MCF 10A (cell line): ENCODE measurements at places on chromosomes 4 and X.

DNA sequence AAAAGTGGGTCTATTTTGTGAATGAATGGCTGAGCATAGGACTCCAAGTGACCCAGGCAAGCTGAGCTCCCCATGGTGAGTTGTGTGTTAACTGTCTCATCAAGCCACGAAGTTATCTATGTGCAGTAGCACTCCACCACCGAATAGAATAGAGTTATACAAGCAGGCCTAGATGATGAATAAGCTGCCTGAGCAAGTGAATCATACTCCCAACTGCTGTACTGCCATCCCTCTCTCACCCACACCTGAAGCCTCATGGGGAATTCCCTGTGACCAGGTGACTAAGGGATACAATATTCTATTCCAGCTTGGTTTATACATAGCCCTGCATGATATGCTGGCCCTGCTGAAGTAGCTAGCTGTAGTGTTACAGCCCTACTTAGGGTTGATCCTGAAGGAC is 38.7 kb downstream of the KDM5C start:
- DNase-seq, result peak; percentile 69

- peak; percentile 16 for DNase-seq
These were observed 1100.9 kb downstream of the RPA4 start for GRCh38 chrX:97984641-97985040.

DNA sequence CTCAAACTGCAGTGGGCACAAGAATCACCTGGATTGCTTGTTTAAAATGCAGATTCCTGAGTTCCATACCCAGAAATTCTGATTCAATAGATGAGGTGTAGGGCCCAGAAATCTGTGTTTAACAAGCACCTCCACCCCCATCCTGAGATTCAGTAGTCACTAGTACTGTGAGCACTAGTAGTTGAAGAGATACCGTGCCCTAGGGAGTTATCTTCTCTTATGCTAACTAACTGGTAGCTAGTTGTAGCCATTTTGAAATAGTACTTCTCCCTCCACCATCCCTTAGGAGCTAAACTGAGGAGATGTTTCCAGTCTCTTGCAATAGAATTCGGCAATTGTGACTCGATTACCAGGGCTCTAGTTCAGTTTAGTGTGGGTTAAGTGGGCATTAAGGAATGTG is 18.4 kb downstream of the KLHL34 start:
- DNase-seq, result no peak

DNA sequence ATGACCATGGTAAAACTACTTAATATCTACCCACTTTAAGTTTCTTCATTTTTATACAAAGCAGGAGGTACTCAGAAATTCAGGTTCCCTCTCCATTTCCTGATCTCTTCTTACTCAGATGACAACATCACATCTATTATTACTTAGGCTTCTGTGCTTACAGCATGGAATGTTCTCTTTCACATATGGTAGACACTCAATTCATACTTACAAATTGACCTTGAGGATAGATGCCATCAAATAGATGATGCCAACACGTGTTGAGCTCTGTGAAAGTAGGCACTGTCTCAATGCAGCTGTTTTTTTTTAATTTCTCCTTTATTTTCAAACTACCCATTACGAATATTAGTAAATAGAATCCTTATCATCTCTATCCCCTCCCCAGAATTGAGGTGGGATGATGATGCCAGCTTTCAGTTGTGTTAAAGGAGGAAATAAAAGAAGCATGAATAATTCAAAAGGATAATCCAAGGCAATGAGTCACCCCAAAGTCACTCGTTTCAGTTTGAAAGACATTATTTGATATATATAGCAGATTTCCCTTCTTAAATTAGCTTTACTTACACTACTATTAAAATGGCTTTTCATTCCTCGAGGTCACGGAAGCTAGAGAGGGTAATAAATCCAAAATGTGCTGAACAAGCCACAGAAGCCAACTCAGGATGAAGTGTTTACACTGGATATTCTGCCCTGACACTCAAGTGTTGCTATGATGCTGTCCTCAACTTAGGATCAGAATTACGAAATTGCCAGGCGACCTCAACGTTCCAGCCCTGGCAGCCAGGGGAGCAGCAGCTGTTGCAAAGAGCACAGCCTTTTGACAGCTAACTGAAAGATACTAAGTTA is 124.2 kb upstream of the EOLA2 start:
- peak; percentile 50 for DNase-seq
